ENCODE measurements at places on chromosomes 1 and 21. TPM values are rescaled to one million over a fixed set of nuclear protein-coding genes. Genes with fewer than 3 reads are reported as not detected.

ZNHIT6 gene
- total RNA-seq: 22.4 TPM

GRCh38 chr1:111236806-111237205, 9.3 kb downstream of the CHI3L2 start:
- H3K36me3 ChIP-seq: peaks cover 6% of the 10 kb centered on the region
- no peaks in the 10 kb centered on the region for H3K27me3 ChIP-seq
- H3K4me3 ChIP-seq: no peak overlapping the region
- H3K27ac ChIP-seq: no peak overlapping the region
- no peak for DNase-seq

FAM72D gene
- total RNA-seq: 23.2 TPM

DNA sequence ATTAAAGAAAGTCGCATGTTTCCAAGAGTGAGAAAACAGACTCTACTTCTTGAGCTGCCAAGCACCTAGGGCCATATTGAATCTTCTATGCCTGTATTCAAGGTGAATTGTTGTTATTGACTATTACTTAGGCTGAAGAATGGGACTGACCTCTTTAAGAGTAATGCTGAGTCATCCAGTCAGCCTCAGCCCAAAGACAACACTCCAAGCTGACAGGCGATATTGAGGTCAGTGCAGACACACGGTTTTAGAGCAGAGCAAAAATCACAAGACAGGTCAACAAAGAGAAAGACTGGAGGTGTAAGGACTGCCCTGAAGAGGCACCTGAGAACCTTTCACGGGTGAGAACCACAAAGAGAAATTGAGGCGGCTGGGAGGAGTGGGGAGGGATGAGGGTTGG, 146.9 kb downstream of the MIS18A start:
- H3K27me3 ChIP-seq: peaks cover 7% of the 10 kb centered on the region
- no peak overlapping the region for H3K4me3 ChIP-seq
- H3K27ac ChIP-seq: no peak overlapping the region
- no peaks in the 10 kb centered on the region for H3K4me1 ChIP-seq
- no peaks in the 10 kb centered on the region for H3K36me3 ChIP-seq

NUP210L gene
- 0.07 TPM for total RNA-seq

ATF6 gene
- 16.9 TPM for total RNA-seq

GRCh38 chr1:56977910-56978309, 12.1 kb upstream of the C8B start:
- H3K36me3 ChIP-seq: no peaks in the 10 kb centered on the region
- H3K4me1 ChIP-seq: no peaks in the 10 kb centered on the region
- no peak overlapping the region for H3K27ac ChIP-seq
- peaks cover 7% of the 10 kb centered on the region for H3K27me3 ChIP-seq

Measured in activated CD8-positive, alpha-beta T cell treated with anti-CD3 and anti-CD28 coated beads for 36 hours (primary cell).